Upper lobe of right lung (tissue), 1 donor: ENCODE measurements at places on chromosomes 2 and 18. TPM values are rescaled to one million over a fixed set of nuclear protein-coding genes. Genes with fewer than 3 reads are reported as not detected.

DNA sequence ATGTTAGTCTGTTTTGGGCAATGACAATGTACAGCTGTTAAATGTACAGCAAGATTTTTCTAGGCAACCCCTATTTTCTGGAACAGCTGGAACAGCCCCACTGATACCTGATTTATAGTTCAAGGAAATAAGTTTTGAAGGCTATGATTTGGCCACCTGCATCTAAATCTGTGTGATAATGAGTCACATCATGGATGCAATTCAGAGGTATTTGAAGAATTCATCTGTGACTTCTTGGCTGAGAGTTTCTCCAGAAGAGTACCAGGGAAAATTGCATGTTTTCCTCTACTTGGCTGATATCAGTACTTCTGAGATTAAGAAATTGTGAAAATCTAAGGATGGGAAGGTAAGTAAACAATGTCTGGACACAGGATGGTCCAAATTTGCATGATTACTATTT is 40.7 kb upstream of the NT5C1B start:
- no peak for DNase-seq

- DNase-seq: no peak
Measured at GRCh38 chr2:101986804-101987740, 4.7 kb upstream of the IL1R2 start.

DNA sequence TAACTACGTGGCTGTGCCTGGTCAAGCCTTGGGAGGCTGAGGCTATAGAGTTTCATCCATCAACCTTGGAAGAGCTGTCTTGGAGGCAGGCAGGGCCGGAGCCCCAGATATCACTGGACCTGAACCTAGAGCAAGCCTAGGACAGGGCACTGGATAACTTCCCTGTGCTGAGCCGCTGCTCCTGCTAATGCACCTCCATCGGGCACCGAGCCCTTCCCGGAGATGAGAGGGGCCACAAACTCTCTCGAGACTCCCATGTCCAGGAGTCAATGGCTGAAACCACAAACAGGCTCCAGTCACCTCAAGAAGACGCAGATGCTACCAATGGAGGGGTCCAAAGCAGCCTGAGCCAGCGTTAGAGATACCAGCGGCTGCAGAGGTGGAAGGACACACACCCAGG is 866.0 kb downstream of the LRP1B start:
- no peak for DNase-seq

GRCh38 chr18:49742316-49743116 is 70.8 kb downstream of the ACAA2 start:
- DNase-seq: no peak

DNA sequence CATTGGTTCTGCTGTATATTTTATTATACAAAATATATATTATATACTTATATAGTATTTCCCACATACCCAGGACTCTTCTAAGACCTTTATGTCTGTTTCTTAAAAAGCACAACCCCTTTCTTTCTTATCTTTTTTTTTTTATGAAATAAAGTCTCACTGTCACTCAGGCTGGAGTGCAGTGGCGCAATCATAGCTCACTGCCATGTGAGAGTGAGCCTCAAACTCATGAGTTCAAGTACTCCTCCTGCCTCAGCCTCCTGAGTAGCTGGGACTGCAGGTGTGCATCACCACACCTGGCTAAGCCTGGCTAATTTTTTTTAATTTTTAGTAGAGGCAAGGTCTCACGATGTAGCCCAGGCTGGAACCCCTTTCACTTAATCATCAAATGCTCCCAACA is 72.3 kb downstream of the CLHC1 start:
- DNase-seq: no peak

- DNase-seq: no peak
Measured at GRCh38 chr2:216354306-216354705, 18.0 kb downstream of the MARCHF4 start.

- DNase-seq: no peak
Measured at GRCh38 chr2:200225951-200226350, 80.5 kb upstream of the SPATS2L start.

GRCh38 chr2:77104554-77104953 is 417.6 kb downstream of the LRRTM4 start:
- no peak for DNase-seq

DNA sequence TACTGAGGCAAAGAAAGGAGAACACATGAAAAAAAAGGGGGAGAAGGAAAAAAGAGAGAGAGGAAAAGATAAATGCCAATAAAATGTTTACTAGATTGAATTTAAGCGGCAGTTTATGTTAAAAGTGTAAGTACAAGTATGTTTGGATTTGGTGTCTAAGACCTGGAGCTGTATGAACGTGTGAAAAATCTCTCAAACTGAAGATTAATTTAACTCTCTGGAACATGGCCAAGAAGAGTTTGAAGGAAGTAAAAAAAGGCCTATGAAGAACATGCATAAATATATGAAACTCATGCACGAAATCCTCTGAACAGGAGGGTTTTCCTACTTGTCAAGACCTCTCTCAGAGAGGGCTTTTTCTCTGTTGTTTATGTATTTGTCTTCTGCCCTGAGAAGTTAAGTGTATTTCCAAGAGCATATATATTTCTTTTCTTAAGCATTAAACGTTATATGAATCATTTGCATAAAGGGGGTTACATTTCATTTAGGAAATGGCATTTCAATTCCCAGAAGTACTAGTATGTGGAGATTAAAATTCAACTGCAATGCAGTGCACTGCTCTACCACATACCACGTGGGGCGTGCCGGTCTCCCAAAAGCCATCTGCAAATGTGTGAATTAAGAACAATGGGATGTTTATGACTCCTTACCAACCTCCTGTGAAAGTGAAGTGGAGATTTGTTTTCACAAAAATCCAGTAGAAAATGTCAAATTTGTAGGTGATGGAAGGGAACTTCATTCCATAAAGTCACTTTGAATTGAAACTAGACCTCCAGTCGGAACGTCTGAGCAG is 281.1 kb upstream of the TRIB2 start:
- DNase-seq: no peak

DNA sequence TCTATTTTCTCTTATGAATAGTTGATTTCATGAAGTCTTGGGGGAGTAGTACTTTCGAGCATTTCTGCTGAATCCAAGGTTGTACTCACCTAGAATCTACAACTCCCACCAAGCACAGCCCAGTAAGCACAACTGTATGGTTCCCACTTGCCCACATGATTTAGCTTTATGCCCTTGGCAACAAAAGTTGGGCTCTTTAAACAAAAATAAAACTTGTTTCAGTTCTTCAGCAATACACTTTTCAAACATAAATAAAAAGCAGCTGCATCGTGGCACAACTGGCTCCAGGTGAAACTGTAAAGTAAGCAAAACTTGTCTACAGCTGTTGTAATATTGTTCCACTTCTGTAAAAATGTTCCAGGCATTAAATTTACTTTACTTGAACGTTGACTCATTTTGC is 99.8 kb upstream of the FSIP2 start:
- no peak for DNase-seq

DNA sequence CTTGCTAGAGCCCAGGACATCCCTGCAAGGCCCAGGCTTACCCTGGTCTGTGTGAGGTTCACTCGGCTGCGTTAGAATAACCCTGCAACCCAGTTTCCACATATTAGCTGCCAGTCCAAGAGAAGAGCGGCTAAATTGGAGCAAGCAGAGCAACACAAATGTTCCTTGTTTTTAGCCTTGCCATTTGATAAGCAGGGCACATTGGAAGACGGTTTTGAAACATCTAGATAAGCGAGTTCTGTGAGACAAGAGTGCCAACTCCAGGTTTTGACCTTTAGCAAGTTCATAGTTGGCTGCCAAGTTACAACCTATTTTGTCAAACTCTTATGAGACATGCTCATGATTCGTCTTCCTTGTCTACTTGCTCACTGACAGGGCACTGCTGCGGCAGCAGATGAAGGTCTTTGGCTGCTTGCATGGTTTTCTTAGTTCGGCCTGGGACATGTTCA is 23.5 kb downstream of the DPP4 start:
- DNase-seq: no peak

GRCh38 chr2:230758566-230759480 is 46.2 kb downstream of the CAB39 start:
- no peak for DNase-seq

GRCh38 chr2:32291746-32292145 is 14.0 kb downstream of the YIPF4 start:
- DNase-seq: no peak

- no peak for DNase-seq
Measured at GRCh38 chr18:3541549-3542386, 91.8 kb downstream of the TGIF1 start.

DNA sequence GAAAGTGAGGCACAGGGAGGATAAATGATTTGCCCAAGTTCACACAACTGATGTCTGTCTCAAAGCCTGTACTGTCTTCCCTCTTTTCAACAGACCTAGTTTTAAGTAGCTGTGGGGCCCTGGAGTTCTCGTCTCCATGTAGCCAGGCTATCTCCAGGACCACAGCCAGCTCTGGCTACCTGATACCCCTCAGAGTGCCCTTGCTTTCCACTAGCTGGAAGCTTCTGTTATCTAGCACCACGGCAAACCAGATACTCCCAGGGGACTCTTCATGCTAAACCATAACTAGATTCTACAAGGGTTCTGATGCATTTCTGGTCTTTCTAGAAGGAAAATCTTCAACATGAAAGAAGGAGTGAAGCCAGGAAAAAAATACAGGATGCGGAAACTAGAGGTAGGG is 137.3 kb downstream of the GALNT14 start:
- no peak for DNase-seq

GRCh38 chr2:239819974-239820555 is 205.1 kb downstream of the NDUFA10 start:
- DNase-seq: peak; percentile 58

DNA sequence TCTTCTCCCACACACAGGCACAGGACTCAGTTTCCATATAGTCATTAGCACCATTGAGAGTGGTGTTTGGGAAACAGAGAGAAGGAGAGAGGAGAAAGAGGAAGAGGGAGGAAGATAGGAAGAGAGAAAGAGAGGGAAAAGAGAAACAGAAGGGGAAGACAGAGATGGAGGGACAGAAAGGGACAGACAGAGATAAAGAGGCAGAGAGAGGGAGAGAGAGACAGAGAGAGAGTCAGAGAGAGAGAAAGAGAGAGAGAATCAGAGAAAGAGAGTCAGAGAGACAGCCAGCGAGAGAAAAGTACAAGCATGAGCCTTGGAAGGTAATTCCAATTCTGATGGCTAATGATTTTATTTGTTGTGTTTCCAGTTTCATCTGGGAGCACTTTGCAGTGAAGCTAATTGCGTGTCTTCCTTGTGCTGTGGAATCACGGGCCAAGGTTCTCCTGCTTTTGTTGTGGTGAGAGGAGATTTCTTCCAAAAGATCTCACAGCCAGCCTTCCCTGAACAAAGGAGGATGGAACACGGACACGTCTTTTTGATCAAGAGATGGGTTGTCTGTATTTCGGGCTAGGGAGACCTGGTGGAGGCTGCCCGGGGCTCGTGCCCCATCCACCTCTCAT is 153.6 kb upstream of the TWIST2 start:
- DNase-seq: no peak

GRCh38 chr2:235847576-235847975 is 320.6 kb downstream of the GBX2 start:
- no peak for DNase-seq

DNA sequence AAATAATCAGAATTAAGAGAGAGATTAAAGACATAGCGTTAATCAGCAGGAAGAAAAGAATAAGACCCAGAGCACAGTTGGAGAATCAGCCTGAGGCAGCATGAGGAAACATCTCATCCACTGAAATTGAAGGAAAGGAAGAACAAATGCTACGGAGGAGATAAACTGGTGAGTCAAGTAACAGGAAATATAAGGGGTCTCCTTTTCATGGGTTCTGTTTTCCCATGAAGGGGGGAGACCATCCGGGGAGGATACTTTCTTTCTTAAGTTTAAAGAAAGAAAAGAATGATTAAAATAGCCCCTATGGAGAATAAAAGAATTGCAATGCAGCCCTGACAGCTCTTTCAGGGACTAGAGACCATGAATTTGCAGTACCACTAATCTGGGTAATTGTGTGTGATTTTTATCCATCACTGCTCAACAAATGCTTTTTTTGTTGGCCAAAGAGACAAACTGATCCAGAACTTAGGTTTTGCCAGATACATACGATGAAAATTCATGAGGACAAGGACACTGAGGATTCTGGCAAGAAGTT is 17.7 kb downstream of the ROCK2 start:
- DNase-seq: no peak

DNA sequence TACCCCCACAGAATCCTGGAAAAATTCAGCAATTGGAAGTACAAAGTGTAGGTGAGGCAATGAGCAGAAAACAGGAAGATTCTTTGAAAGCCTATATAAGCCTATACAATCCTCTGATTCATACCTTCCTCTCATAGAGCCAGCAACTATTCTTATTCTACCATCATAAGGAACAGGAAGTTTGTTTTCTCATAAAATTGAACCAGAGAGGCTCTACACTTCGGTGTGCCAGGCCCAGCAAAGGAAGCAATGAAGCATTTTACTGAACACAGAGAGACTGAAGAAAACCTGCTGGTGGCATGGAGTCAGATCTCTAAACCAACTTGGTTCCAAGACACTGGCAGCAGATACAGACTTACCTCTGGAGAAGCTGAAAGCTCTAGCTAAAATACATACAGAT is 18.7 kb downstream of the CASP8 start:
- DNase-seq: no peak

- DNase-seq: no peak
Measured at GRCh38 chr2:58047373-58047935, 848 bp downstream of the VRK2 start.

- DNase-seq: no peak
Measured at GRCh38 chr2:161992531-161992930, 81.5 kb downstream of the DPP4 start.

GRCh38 chr2:142599504-142599903 is 278.0 kb upstream of the KYNU start:
- no peak for DNase-seq

DNA sequence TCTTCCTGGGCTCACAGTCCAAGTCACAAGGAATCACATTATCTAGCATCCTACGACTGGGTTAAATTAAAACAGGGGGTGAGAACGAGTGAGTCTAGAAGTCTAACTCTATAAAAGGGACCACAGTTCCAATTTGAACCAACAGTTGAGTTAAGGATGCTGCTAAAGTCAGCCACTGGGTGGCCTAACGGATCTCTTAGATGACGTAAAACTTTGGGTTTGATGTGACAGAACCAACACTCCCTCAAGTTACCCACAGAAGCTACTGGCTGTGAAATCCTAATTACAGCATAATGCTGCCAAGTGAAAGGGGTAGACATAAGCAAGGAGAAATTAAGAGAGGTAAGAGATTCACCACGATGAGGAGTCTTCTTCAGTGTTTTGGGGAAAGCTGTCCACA is 32.7 kb upstream of the RUFY4 start:
- DNase-seq: no peak

- DNase-seq: no peak
Measured at GRCh38 chr2:27135478-27135955, 1.1 kb upstream of the PREB start.

DYNAP gene
- not detected for total RNA-seq

GKN2 gene
- 77.2 TPM for total RNA-seq

MYO3B gene
- total RNA-seq: 0.17 TPM

DNAH6 gene
- 1.1 TPM for total RNA-seq

FNDC4 gene
- 2.0 TPM for total RNA-seq

NPPC gene
- total RNA-seq: not detected

KATNAL2 gene
- 3.1 TPM for total RNA-seq

UGT1A10 gene
- not detected for total RNA-seq

ZC3H6 gene
- 16.6 TPM for total RNA-seq

EPHA4 gene
- 31.9 TPM for total RNA-seq

VWA3B gene
- total RNA-seq: 0.17 TPM
